AG04449 (cell line): ENCODE measurements at places on chromosomes 12 and 14.

DNA sequence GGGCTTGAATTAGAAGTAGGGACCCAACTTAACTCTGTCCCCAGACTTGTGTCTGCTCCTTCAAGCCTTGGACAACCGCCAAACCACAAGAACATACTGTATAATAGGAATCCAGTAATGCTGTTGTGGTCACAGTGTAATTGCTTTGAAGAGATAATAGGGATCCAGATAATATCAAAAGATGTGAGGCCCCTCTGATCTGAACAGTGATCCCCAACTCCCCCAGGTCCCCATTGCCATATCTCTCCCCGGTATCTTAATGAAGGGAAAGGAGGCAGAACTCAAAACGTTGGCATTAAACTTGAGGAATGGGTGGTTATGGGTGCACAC lies 8.5 kb upstream of the PLEKHH1 start:
- no peak for DNase-seq

GRCh38 chr12:30286345-30286926 lies 409.2 kb downstream of the IPO8 start:
- DNase-seq, result no peak

DNA sequence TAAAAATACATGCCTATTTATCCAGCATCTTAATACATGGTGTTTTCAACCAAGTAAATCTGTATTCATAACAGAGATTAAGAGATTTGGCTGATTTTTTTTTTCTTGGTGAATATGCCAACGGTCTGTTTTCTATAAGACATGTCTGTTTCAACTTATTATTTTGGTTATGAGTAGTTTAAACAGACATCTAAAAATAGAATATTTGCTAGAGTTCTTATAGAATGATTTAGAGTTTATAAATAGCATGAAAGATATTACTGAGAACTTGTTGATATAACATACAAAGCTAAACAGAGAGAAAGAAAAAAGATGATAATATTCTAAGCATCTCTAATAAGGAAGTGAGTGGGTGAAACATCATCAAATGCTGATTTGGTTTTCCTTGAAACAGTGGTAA lies 199.9 kb downstream of the CCDC91 start:
- DNase-seq, result no peak

DNA sequence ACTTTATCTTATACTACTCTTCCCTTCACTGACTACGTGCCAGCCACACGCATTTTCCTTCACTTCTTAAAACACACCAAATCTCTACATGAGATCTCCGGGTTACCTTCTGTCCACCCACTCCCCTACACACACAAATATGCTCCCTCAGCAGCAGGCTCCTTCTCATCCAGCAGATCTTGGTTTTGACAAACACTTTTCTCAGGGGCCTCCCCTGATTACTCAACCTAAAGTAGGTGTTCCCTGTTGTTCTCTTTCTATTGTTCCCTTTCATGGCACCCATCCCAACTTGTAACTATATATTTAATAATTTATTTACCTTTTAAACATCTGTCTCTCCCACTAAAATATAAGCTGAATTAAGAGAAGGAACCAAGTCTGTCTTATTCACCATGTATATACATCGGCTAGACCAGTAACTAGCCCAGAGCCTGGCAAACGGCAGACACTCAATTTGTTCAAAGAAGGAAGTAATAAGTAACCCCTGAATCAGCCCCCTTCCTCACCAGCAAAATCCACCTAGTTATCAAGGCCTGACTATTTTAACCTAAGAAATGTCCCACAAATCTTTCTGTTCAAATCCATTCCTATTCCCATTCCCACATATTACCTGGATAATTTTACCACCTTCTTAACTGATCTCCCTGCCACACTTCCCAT lies 2.7 kb downstream of the C2CD5 start:
- no peak for DNase-seq

GRCh38 chr14:99231850-99232713 lies 39.9 kb downstream of the BCL11B start:
- DNase-seq, result no peak
